NCI-H524 (cell line): ENCODE measurements at places on chromosomes 3 and 15.

DNA sequence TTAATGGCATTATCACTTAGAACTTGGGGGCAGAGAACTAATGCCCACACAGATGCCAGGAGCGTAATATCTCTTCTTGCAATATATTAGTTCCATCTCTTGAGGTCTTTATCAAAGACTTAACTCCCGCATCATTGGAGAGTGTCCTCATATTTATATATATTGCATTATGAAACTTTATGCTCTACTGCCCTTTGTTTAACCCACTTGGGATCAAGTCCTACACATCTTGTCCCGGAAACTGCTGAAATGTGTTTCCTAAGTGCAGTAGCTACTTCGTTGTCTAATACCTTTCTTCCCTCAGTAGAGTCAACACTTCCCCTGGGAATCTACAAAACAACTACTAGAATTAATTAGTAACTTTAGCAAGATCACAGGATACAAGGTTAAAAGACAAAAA is 1029.2 kb downstream of the OTOL1 start:
- no peak for DNase-seq

DNA sequence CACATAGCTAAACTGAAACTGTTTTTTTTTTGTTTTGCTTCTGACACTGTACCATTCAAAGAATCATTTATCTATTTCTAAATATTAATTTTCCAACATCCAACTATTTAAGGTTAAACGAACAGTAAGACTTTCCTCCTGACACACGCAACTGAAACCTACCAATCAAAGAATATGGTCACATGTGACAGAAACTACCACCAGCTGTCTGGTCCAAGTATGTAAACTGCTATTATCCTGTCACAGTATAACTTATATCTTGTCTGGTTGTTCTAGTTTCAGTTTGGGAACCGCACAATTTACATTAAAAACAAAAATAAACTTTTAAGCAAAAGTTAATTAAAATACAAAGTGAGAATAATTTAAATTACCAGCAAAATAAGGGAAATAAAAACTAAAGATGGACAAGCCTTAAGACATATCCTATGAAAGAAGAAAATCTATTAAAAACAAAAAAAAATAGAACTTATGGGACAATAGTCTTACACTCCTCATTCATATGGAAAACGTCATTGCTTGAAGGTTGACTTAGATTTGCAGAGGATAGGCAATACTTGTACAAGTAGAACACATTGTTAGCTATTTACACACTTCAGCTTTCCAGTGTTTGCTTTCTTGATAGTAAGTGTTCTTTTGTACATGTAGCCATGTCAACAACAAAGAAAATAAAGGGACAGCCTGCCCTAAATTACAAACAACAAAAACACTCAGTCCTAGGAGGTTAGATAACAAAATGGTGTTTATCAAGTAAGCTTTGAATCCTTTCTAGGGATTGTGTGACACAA is 26.8 kb upstream of the CHRM5 start:
- no peak for DNase-seq

- no peak for DNase-seq
These were observed 17.3 kb upstream of the SLC28A2 start for GRCh38 chr15:45234562-45235235.

DNA sequence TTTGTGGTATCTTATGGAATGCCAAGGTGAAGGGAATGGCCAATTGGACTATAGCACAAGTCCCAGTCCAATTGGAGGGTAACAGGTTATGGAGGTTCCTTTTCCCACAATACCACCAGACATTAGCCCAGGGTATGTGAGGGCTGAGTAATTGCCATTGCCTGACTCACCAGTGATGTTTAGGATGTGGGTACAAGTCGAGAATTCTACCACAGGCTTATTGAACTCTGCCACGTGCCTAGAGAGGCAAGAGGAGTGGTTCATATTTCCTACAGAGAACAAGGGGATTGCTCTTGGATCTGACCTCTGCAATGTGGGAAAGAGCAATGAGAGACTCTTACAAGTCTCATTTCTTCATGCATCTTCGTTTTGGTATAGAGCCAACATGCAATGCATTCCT is 85.0 kb upstream of the XCR1 start:
- no peak for DNase-seq

GRCh38 chr3:113514265-113514769 is 639 bp downstream of the SPICE1 start:
- DNase-seq = peak; percentile 26

GRCh38 chr15:39699516-39700374 is 82.9 kb downstream of the FSIP1 start:
- DNase-seq = no peak

- DNase-seq = no peak
These were observed 15.0 kb upstream of the TM6SF1 start for GRCh38 chr15:83092309-83092976.

- no peak for DNase-seq
These were observed 11.3 kb downstream of the CGNL1 start for GRCh38 chr15:57387564-57388076.
